ENCODE measurements at places on chromosomes 5 and 9.

DNA sequence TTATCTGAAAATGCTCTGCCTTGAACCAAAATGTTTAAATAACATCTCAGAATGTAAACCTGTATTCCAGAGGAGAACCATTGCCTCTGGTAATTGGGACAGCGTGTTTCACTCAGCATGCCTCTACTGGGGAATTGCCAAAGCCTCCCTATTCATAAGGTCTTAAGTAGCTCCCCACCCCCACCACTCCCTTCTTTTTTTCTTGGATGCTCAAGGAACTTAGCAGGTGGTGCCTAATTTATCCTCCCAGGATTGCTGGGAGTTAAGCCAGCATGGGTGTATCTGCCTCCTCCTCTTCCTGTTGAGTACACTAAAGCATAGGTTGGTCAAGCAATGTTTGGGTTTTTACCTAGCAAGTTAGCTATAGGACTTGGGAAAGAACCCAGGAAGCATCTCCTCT lies 220.2 kb downstream of the DMAC1 start:
- DNase-seq = no peak

DNA sequence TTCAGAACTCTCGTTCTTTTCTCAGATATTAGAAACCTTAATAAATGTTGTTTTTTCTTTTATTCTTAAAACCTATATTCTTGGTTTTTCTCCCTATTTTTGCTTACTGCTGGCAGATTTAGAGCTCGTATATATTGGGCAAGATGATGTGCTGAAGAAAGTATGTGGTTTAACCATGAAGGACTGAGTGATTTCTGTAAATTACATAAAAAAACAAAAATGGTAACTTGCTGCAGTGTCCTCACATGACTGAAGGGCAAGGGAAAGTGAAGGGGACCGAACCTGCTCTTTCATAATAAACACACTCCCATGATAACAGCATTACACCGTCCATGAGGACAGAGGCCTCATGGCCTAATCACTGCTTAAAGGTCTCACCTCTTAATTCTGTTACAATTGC lies 393.8 kb upstream of the ZNF608 start:
- DNase-seq = no peak

- no peak for DNase-seq
These were observed 60.6 kb downstream of the NSUN2 start for GRCh38 chr5:6572086-6572824.

GRCh38 chr9:97387936-97388684 lies 23.8 kb upstream of the TDRD7 start:
- DNase-seq = no peak

DNA sequence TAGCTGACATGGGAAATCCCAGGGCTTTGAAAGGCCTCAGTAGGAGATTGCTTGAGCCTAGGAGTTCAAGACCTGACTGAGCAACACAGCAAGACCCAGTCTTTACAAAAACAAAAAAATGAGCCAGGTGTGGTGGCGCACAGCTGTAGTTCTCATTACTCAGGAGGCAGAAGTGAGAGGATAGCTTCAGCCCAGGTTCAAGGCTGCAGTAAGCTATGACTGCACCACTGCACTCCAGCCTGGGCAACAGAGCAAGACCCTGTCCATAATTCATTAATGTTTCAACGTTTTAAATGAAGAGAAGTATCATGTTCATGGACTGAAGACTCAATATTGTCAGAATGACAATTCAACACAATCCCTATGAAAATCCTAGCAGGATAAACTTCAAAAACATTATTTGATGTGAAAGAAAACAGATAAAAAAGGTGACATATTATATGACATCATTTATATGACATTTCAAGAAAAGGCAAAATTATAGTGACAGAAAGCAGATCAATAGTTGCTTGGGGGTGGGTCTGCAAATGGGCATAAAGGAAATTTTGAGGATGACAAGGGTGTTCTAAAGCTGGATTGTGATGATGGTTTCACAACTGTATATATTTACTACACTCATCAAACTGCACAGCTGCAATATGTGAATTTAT lies 3.7 kb downstream of the KIF3A start:
- no peak for DNase-seq

- DNase-seq = peak; percentile 41
These were observed 41.8 kb downstream of the CAVIN4 start for GRCh38 chr9:100619665-100620064.

DNA sequence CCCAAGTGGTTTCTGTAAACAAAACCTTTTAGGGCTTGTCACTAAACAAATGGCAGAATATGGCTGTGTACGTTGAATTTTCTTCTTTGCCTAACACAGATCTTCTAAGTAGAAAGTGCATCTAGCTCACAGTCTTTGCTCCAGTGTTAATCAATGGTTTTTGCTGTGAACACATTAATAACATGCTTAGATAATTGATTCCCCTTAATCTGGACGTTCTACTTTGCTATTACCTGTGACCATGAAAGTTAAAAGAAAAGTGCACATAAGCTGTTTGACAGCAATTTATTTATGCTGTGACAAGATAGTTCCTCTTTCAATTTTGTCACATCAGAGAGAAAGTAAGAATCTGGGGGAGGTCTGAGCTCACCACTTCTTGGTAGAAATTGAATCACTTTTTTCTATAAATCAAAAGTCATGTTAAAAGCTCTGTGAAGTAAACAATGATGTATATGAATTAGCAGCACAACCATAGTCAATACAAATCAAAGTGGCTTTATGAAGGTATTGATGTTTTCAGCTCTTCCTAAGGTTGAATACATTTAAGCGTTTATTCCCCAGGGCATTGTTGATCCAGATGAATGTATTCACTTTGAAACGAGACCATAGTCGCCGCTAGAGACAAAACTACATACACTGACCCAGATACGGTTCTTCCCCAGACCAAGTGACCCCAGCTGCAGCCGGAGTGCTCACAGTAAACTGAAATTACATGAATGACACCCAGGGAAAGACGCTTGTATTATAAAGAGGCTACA lies 174.6 kb upstream of the ZNF608 start:
- DNase-seq = peak; percentile 82

DNA sequence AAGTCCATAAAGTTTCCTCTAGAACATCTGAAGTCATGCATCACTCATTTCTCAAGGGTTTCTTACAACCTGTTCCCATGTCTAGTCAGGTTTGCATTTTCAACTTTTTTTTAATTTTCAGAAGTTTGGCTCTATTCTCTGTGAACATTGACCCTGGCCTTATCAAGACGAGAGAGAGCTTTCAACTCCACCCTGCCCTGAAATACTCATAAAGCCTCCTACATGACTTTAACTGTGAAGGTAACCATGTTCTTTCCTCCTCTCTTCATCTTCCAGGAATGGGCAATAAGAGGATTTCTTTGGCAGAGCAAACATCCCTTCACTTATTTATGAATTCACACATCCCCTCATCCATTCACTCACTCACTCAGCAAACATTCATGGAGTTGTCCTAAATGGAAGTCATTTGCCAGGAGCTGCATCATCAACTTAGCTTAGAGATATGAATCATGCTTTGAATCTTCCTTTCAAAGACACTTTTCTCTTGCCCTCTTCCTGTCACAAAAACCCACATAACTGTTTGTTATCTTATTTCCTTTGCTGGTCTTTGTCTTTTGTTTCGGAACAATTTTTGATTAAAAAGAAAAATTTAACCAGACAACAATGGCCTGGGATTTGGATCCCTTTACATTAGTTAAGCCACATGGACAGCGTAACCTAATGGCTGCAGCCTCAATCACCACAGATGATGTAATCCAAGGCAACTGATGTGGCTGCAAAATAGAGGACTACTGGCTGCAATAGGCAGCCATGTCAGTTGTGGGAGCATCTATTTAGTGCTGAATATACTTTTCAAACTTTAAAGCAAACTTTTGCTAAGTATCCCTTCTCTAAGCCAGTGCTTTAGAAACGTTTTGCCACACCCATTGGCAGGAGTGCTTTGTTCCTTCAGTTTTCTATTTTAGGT lies 43.0 kb upstream of the GNAQ start:
- DNase-seq = peak; percentile 37

DNA sequence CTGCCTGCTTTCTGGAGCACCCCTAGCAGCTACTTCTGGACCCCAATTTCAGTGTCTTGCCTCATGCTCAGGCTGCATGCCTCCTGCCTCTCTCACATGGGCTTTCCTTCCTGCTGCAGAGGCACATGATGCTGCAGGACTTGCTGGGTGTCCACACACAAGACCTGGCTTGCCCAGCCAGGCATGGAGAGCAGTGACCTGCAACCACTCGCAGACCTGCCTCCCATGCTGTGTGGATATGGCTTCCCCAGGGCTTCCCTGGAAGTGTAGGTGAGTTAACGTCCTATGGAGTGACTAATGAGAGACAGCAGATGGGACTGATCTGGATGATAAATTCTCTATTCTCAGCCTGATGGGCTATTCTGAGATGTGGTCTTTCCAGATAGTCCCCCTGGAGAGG lies 53.2 kb upstream of the SMIM32 start:
- DNase-seq = no peak

- no peak for DNase-seq
These were observed 4.3 kb downstream of the CD14 start for GRCh38 chr5:140628711-140629110.

All from MV-4-11 (cell line).